ENCODE measurements at places on chromosomes 1 and 21.

DNA sequence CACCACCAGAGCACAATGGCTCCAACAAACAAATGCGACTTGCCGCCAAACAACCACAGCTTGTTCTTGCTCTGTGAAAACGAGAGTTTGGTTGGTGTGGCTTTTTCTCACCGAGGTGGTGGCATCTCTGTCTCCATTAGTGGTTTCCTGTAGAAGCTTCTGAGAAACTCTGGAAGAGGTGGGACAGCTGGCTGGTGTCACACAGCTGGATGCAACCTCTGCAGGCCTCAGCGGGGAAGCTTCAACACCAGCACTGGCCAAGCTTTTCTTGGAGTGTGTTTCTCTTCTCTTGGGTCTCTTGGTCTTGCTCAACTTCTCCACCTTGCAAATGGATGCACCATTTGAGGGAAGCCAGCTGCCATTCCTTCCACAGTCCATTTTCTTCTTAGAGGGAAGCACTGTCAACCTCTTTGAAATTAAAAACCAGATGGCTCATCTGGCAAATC is 124.8 kb downstream of the KCNN3 start:
- DNase-seq = peak; percentile 31

DNA sequence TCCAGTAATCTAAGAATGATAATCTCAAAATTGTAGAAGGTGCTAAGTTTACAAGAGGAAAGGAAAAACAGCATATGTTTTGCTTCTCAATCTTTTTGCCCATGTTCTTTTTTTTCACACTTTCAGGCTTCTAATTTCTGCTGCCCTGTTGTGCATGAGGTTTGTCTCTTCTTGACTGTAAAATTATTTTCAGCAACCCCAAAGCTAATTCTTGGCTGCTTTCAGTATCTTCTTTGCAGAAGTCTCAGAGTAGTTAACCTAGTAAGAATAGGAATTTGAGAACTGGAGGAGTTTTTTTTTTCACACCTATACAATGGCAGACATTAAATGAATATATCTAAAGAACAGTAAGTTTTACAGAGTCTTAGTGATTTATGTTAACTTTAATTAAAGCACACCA is 26.4 kb downstream of the DENND2D start:
- no peak for DNase-seq

DNA sequence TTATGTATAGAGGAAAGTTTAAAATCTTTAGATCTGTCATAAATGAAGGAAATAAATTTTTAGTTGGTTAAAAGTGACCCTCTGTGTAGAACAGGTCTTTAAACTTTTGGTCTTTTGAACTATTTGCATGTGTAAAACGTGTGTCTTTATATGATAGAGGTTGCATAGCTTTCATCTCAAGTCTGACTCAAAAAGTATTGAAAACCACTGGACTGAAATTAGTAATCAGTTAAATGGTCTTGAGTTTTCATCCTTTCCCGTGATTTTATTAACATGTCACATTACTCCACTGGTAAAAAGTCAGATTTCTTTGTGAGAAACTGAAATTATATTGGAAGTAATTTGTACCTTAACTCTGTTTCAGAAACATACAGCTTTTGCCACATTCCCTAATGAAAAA is 1.8 kb downstream of the RNPC3 start:
- no peak for DNase-seq

GRCh38 chr1:192756847-192757246 is 52.0 kb upstream of the RGS2 start:
- no peak for DNase-seq

DNA sequence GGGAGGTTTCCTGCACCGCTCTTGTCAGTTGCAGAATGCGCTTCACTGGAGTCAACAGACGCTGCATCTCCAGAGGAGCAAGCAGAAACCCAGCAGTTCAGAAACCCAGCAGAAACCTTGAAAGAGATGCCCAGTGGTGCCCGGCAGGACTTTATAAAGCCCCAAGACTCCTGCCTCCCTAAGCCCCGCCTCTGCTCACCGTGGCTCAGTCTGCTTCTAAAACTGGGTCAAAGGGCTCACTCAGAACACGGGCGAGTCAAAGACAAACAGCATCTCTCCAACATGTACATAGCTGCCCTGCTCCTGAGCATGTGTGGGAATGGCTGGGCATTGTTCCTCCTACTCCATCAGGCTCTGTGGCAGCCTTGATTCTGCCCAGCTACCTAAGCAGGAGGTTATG is at the start of gene HMGCS2:
HMGCS2 (minus strand) TSS at position 128 of the 400 bp plus-strand sequence; CDS start at position 67, 61 bp downstream.
- no peak for DNase-seq

DNA sequence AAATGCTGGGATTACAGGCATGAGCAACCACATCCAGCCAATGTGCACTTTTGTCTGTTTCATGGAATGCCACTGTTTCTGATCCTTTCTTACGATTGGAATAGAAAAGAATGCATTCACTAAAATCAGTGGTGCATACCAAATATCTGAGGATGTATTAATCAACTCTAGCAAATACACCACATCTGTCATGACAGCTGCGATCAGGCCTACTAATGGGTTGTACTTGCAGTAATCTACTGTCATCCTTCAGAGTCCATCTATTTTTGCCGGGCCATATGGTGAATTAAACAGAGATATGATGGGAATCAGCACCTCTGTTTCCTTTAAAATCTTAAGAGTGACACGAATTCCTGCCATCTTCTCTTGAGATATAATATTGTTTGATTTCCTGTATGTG is 8.5 kb upstream of the USP1 start:
- no peak for DNase-seq

DNA sequence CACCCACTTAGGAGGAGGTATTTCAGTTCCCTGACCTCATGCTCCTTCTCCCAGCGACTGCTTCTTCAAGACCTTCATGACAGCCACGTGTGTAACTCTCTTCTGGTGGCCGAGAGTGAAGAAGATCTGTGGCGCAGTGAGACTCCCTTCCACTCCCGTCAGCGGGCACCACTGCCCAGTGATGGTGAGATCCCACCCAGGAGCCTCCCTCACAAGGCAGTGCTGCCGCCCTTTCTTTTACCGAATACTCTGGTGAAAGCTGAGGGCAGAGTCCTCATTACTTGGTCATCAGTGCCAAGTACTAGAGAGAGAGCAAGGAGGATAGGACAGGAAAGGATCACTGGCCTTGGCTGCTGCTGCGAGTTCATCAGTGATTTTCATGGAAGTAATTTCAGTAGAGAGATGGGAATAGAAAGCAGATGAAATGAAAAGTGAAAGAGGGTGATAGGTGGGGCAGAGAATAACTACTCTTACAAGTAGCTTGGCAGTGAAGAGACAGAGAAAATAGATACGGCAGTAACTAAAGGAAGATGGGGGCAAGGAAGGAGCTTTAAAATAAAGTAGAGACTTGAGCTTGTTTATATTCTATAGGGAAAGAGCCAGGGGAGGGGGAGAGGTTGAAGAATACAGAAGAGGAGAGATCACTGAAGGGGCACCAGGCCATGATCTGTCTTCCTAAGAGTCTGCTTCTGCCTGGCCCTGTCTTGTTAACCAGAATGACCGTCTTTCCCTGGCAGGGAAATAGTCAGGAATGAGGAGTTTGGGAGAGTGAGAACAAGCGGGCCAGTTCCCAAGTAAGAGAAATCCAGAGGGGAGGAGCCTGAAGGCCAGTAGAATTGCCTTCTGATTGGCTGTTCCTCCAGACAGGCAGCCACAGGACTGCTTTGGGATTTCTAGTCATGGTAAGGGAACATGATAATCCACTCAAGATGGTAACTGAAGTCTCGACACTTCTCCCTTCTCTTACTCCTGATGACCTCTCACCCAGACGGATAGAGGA is 18.3 kb downstream of the HYI start:
- DNase-seq = no peak

DNA sequence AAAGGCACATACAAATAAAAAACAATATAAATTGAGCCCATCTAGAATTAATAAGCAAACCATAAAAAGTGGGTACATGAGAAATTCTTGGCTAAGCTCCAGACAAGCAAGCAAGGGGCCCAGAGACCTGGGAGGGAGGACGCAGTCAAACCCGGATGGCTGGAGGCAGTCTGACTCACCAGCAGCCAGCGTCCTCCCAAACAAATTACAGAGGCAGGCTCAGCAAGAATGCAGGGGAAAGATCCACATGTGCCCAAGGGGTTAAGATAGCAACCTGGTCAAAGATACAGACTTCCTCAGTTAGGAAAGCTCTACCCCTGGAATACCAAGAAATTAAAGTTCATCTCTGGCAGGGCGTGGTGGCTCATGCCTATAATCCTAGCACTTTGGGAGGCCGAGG is 7.4 kb upstream of the TIAM1 start:
- no peak for DNase-seq

DNA sequence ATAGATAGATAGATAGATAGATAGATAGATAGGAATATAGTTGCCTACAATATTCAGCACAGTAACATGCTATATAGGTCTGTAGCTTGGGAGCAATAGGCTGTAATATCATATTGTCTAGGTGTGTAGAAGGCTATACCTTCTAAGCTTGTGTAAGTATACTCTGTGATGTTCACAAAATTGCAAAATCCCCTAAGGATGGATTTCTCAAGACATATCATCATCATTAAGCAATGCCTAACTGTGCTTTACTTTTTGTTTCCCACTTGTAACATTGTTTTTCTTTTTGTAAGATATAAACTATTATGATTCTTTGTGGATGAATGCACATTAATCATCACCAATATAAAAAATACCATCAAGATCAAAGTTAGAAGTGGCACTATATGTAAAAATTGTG is 1905.6 kb downstream of the NCAM2 start:
- DNase-seq = no peak

- no peak for DNase-seq
Observed at GRCh38 chr21:16863362-16863905, 649.4 kb upstream of the CXADR start.

DNA sequence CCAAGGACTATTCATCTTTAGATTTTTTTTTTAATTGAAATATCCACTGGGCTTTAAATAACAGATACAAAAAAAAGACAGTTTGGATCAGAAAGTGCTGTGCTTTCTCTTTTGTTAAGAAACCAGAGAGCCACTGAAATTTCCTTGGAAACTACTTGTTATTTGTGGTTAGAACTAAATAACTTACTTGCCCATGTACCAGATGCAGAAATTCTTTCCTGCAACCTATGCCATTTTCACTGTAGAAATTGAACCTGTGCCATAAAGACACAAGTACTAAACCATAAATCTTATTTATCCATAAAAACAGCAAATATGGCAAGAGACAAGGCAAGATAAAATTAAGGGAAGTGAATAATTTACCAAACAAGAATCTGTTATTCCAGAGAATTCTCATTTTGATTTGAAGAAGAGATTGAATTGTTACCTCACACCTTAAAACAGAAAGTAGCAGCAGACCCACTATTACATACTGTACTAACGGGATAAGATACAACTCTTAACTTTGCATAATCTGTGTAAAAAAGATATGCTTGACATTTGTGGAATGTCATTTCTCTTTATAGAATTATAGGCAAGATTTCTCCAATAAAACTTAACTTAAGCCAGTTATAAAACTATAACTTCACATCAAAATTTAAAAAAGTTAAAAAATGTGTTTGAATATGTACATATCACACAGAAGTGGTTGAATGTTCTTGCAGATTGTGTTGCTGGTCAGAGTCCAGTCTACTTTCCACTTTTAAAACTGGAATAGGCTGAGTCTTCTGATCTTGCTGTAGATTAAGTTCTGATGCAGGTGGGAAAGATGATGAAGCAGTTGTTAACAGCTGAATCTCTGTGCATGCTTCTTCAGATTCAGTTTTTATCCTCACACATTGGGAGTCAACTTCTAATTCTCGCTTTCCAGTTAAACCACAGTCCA is 6.3 kb upstream of the PHTF1 start:
- no peak for DNase-seq

DNA sequence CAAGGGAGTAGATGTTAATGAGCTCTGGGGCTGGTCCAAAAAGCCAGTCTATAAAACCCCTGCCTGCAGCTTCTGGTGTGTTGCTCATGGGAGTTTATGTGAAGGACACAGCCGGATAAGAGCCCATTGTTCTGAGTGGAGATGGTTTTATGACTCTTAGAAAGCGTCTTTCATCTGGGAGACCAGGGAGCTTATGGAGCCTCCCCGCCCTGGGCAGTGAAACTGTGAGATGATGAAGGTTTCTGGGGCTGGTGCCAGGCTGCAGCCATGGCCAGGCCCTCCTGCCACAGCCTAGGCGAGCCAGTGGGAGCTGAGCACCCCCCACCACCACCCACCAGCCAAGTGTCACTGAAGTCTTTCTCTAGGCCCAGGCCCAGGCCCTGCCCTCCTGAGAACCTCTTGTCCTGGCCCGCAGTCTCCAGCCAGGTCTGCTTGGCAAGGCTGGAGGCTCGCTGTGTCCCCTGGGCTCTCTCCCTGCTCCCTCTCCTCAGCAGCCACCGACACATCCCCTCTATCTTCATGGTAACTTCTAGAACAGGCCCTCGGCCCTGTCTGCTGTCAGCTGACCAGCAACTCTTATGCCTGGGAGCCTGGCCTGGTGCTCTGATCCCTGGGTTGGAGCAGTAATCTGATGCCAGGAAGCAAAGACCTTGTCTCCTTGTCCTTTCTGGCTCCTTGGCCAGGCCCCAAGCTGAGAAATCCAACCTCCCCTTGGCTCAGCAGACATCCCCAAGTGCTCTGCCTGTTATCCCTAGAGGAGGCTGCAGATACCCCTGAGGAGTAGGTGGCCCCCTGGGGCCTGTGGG is 7.6 kb upstream of the ARHGEF10L start:
- no peak for DNase-seq

- no peak for DNase-seq
Observed at GRCh38 chr1:32498751-32499150, 33.9 kb downstream of the ZBTB8B start.

- no peak for DNase-seq
Observed at GRCh38 chr1:180213401-180214170, 16.5 kb upstream of the LHX4 start.

- no peak for DNase-seq
Observed at GRCh38 chr1:31054349-31054748, 11.2 kb downstream of the PUM1 start.

- no peak for DNase-seq
Observed at GRCh38 chr1:28258628-28259251, 578 bp upstream of the SESN2 start.

GRCh38 chr1:111219557-111220286 is 7.8 kb upstream of the CHI3L2 start:
- peak; percentile 55 for DNase-seq

GRCh38 chr21:45937721-45938452 is 43.7 kb upstream of the COL6A1 start:
- no peak for DNase-seq

DNA sequence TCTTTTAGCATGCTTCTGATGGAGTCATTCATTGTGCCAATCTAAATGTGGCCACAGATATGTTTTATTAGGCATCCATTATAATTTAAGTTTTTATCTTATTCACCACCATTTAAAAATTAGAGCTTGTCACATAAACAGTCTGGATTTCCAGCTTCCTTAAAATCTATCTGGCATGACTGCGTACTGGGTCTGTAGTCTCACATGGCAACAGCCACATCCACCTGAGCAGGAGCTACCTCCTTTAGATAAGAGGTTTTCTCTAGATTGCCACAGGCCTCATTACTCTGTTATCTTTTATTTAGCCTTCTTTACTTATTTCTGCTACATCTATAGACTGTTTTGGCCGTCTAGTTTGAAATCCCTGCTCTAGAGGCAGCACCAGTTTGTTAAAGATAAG is 29.1 kb downstream of the B3GALT2 start:
- DNase-seq = no peak

- no peak for DNase-seq
Observed at GRCh38 chr1:204487256-204487615, 7.4 kb downstream of the PIK3C2B start.

GRCh38 chr1:65175171-65176055 is 27.4 kb downstream of the AK4 start:
- no peak for DNase-seq
